ENCODE measurements at places on chromosomes 7 and 10. TPM values are rescaled to one million over a fixed set of nuclear protein-coding genes. Genes with fewer than 3 reads are reported as not detected.

GRCh38 chr7:141287936-141288335 is 214.1 kb downstream of the TMEM178B start:
- DNase-seq, result no peak
- H3K4me3 ChIP-seq, result no peak overlapping the region
- H3K27ac ChIP-seq, result no peak overlapping the region

The SLC16A9 gene
- total RNA-seq, result 1.3 TPM

The NEURL1 gene
- total RNA-seq, result 0.18 TPM

DNA sequence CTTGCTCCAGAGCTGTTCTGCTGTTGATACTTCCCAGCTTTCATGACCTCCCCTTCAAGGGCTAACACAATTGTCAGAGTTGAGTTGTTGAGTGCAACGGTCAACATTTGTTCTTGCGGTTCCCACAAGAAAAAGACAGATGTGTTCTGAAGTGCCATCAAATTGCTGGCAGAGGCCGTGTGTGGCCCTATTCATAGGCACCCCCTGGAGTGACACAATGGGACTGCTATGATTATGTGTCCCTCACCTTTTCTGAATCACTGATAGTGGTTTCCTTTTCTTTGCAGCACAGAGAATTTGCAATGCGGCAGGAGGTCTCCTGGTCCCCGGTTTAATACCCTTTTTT is 5.8 kb upstream of the IGFBP1 start:
- no peaks in the 10 kb centered on the region for H3K4me1 ChIP-seq
- H3K36me3 ChIP-seq, result no peaks in the 10 kb centered on the region
- no peak overlapping the region for H3K4me3 ChIP-seq
- no peaks in the 10 kb centered on the region for H3K27me3 ChIP-seq
- no peak for DNase-seq
- no peak overlapping the region for H3K27ac ChIP-seq

- H3K4me1 ChIP-seq, result no peaks in the 10 kb centered on the region
- H3K27ac ChIP-seq, result no peak overlapping the region
- DNase-seq, result no peak
Observed at GRCh38 chr10:117159390-117159789, 21.3 kb upstream of the VAX1 start.

GRCh38 chr10:13634207-13634606 is 47.4 kb downstream of the PRPF18 start:
- H3K4me1 ChIP-seq, result peaks cover 3% of the 10 kb centered on the region
- H3K27me3 ChIP-seq, result no peaks in the 10 kb centered on the region
- no peak overlapping the region for H3K27ac ChIP-seq
- H3K4me3 ChIP-seq, result no peak overlapping the region
- H3K36me3 ChIP-seq, result peaks cover 1% of the 10 kb centered on the region

The FZD1 gene
- 49.2 TPM for total RNA-seq

- peaks cover 3% of the 10 kb centered on the region for H3K4me1 ChIP-seq
- no peaks in the 10 kb centered on the region for H3K36me3 ChIP-seq
- H3K4me3 ChIP-seq, result no peak overlapping the region
- no peak for DNase-seq
- H3K27ac ChIP-seq, result no peak overlapping the region
Observed at GRCh38 chr10:37855636-37856035, 1.8 kb downstream of the ZNF248 start.

The CUEDC2 gene
- 40.6 TPM for total RNA-seq

GRCh38 chr7:55504967-55505658 is 67.2 kb downstream of the VOPP1 start:
- H3K36me3 ChIP-seq, result no peaks in the 10 kb centered on the region
- no peaks in the 10 kb centered on the region for H3K27me3 ChIP-seq
- no peak overlapping the region for H3K27ac ChIP-seq
- DNase-seq, result no peak

DNA sequence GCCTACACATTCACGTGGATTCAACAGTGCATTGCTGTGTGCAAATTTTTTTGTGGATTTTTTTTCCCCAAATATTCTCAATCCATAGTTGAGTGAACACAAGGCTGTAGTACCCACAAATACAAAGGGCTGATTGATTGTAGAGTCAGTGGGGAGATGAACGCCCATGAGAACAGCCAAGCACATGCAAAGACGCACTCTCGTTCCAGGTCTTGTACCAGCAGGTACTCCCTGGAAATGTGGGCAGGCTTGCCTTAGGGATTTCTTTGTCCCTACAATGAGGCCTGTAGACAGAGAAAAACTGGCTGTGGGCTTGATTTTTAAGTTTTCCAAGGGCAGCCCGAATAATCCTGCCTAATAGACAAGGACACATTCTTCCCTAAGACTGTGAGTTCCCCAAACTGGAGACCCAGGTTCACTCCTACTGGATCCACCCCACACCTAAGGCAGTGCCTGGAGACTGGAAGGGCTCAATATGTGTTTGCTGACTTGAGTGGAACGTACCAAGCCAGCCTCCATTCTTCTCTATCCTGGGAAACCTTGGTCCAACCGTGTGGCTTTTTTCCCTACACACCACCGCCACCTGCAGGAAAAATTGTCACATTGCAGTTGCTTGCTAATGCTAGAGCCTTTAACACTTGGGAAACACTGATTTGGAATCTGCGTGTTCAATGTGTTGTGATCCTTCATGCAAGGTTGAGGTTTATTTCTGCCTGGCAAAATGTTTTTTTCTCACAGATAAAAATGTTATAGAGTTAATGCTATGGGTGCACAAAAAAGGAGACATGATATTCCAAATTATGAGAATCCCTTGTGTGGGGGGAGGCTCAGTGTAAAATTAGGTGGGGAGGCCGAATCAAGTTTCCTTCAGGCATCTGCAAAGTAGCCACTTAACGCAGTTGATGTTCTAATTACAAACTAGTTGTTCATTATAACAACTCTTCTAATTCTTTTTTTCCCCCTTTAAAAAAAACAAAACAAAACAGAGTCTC is 49.3 kb downstream of the PPP1R17 start:
- H3K36me3 ChIP-seq, result no peaks in the 10 kb centered on the region
- H3K27me3 ChIP-seq, result no peaks in the 10 kb centered on the region
- H3K4me3 ChIP-seq, result no peak overlapping the region
- DNase-seq, result no peak
- H3K4me1 ChIP-seq, result no peaks in the 10 kb centered on the region
- no peak overlapping the region for H3K27ac ChIP-seq

The SKIDA1 gene
- total RNA-seq, result 1.2 TPM

The STAG3 gene
- total RNA-seq, result 1.5 TPM

- H3K36me3 ChIP-seq, result no peaks in the 10 kb centered on the region
- H3K4me1 ChIP-seq, result no peaks in the 10 kb centered on the region
- H3K4me3 ChIP-seq, result no peak overlapping the region
- no peaks in the 10 kb centered on the region for H3K27me3 ChIP-seq
- H3K27ac ChIP-seq, result no peak overlapping the region
Observed at GRCh38 chr7:75533926-75534325, 41.8 kb downstream of the SPDYE5 start.

DNA sequence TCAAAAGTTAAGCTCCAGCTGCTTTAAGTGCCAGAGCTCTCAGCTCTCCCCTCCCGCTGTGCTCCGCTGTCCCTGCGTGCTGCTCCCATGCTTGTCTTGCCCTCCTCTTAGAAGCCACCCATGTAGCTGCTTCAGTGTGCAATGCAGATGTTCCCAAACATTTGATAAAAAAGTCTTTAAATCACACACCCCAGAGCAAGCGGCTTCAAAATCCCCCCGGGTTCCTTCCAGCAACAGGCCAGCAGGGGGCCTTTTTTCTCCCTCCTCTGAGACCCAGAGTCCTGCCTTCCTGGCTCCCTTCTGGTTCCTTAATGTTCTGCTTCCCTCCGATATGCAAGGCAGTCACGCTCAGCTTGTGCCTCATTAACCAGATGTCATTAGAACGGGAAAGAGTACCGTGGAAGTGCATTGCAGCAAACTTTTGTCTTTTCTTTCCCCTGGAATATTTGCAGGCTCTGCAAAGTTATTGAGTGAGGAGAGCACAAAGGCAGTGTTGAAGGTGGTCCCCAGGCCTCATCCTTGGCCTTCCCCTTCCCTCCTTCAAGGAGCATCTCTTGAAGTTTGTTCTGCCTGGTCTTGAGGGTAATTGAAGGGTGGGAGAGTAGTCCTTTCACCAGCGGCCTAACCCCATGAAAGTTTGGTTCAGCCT is 25.5 kb downstream of the LDB3 start:
- DNase-seq, result peak; percentile 78
- H3K4me1 ChIP-seq, result no peaks in the 10 kb centered on the region
- no peaks in the 10 kb centered on the region for H3K36me3 ChIP-seq
- H3K27me3 ChIP-seq, result no peaks in the 10 kb centered on the region

GRCh38 chr10:131435760-131436457 is 124.4 kb upstream of the TCERG1L start:
- no peak overlapping the region for H3K27ac ChIP-seq
- no peaks in the 10 kb centered on the region for H3K4me1 ChIP-seq
- no peak for DNase-seq
- no peaks in the 10 kb centered on the region for H3K36me3 ChIP-seq

GRCh38 chr10:77240041-77240652 is 397.5 kb downstream of the KCNMA1 start:
- H3K4me3 ChIP-seq, result no peak overlapping the region
- H3K36me3 ChIP-seq, result no peaks in the 10 kb centered on the region
- no peaks in the 10 kb centered on the region for H3K27me3 ChIP-seq
- peak overlapping the region; percentile 90 for H3K27ac ChIP-seq
- no peak for DNase-seq
- peaks cover 22% of the 10 kb centered on the region for H3K4me1 ChIP-seq

The RELN gene
- total RNA-seq, result 3.6 TPM

GRCh38 chr10:59290448-59290847 is 71.9 kb downstream of the FAM13C start:
- no peaks in the 10 kb centered on the region for H3K27me3 ChIP-seq
- H3K4me3 ChIP-seq, result no peak overlapping the region
- H3K4me1 ChIP-seq, result peaks cover 1% of the 10 kb centered on the region
- H3K27ac ChIP-seq, result no peak overlapping the region

- no peak for DNase-seq
- H3K4me3 ChIP-seq, result no peak overlapping the region
- H3K4me1 ChIP-seq, result peaks cover 1% of the 10 kb centered on the region
Observed at GRCh38 chr7:41466760-41467384, 236.0 kb downstream of the INHBA start.

GRCh38 chr7:141431140-141431479 is 120.1 kb upstream of the AGK start:
- no peak for DNase-seq
- no peaks in the 10 kb centered on the region for H3K27me3 ChIP-seq

The SFRP5 gene
- total RNA-seq, result 3.7 TPM

GRCh38 chr10:3105166-3105565 is 37.8 kb downstream of the PFKP start:
- H3K27ac ChIP-seq, result peak overlapping the region; percentile 20
- no peaks in the 10 kb centered on the region for H3K4me1 ChIP-seq
- no peak overlapping the region for H3K4me3 ChIP-seq
- no peak for DNase-seq
- no peaks in the 10 kb centered on the region for H3K27me3 ChIP-seq
- no peaks in the 10 kb centered on the region for H3K36me3 ChIP-seq

The MRPS16 gene
- total RNA-seq, result 44.8 TPM

DNA sequence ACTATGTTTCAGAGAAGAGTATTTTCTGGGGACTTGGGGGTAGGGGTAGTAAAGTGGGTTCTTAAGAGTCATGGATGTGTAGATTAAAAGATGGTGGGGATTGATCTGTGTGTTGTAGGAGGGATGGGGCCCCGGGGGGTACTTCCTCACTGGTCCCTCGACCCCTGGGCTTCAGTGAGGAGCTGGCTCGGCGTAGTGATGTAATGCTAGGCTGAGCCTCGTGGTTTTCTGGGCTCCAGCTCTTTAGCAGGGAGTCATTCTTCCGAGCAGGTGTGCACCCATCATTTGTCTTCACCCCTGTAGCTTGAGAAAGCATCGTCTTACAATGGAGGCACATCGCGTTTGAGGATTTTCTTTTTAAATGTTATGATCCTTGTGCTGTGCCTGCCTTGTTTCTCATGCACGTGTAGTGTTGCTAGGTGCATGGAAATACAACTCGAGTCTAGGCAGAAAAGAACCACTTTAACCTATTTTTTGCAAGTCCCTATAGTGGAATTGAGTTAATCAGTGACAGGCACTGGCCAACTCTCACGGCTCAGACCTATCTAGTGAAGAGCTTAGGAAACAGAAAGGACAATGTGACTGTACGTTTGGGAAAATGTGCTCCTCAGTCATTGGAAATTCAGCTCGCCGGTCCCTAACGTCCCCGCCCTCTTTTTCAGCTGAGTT is 106.1 kb upstream of the BTBD16 start:
- H3K27me3 ChIP-seq, result no peaks in the 10 kb centered on the region
- no peaks in the 10 kb centered on the region for H3K36me3 ChIP-seq
- no peak for DNase-seq
- H3K4me1 ChIP-seq, result no peaks in the 10 kb centered on the region
- H3K4me3 ChIP-seq, result no peak overlapping the region

DNA sequence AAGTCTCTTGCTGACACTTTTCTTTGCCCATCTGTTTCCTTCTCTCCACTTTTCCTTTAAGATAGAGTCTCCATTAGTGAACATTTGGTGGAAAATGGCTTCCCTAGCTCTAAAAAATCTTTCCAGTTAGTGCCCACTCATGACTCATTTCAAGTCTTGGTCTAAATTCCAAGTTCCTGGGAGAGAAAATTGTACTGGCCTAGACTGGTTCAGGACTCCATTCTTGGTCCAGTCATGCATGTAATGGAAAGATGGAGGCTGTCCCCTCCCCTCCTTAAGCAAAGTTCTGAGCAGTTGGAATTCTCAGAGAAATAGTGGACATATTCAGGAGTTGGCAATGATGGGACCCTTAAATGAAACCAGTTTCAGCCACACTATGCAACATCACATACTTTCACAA is 3.8 kb upstream of the ALDH18A1 start:
- H3K4me3 ChIP-seq, result no peak overlapping the region
- no peaks in the 10 kb centered on the region for H3K27me3 ChIP-seq
- H3K4me1 ChIP-seq, result no peaks in the 10 kb centered on the region
- no peaks in the 10 kb centered on the region for H3K36me3 ChIP-seq
- H3K27ac ChIP-seq, result no peak overlapping the region

DNA sequence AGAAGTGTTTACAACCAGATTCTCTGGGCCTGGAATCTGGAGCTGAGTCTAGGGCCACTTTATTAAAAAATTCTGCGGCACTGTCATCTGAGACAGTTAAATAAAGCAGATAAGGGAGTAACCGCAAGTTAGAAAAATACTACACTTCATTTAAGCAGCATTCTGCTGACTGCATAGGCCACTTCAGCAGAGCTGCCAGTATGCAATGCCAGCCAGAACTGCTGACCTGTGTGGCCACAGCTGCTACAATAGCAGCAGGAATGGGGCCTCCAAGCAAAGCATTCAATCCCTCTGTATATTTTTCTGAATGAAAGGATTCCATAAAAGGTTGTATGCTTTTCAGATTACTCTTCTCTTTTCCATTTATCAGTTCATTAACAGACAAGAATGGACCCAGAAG is 136.0 kb downstream of the COL28A1 start:
- H3K4me1 ChIP-seq, result no peaks in the 10 kb centered on the region
- no peaks in the 10 kb centered on the region for H3K27me3 ChIP-seq
- H3K27ac ChIP-seq, result no peak overlapping the region
- no peak for DNase-seq

All from aorta (tissue), 5 donors.